ENCODE measurements at places on chromosomes 13 and 19.

GRCh38 chr19:33032218-33032781 lies 32.4 kb downstream of the RHPN2 start:
- DNase-seq, result no peak

DNA sequence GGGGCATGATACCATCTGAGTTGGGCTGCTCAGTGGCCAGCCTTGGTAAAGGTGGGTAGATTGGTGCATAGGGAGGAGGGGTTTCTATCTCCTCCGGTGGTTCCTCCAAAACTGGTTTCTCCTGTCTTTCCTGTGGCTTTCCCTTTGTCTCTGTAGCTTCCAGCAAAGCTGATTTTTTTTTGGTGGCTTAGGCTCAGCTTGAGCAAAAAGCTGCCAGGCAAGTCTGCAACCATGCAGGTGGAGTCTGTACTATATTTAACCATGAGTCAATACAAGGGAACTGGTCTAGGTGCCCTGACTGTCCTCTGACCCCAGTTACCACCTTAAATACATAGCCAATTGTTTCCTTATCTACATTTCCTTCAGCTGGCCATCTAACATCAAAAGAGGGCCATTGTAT lies 64.0 kb upstream of the ZNF681 start:
- no peak for DNase-seq

GRCh38 chr13:98416408-98416807 lies 160.5 kb downstream of the STK24 start:
- DNase-seq, result no peak

GRCh38 chr13:100560498-100561157 lies 28.0 kb downstream of the GGACT start:
- DNase-seq, result no peak

- DNase-seq, result peak; percentile 18
Observed at GRCh38 chr19:30649934-30650614, 277.9 kb downstream of the ZNF536 start.

DNA sequence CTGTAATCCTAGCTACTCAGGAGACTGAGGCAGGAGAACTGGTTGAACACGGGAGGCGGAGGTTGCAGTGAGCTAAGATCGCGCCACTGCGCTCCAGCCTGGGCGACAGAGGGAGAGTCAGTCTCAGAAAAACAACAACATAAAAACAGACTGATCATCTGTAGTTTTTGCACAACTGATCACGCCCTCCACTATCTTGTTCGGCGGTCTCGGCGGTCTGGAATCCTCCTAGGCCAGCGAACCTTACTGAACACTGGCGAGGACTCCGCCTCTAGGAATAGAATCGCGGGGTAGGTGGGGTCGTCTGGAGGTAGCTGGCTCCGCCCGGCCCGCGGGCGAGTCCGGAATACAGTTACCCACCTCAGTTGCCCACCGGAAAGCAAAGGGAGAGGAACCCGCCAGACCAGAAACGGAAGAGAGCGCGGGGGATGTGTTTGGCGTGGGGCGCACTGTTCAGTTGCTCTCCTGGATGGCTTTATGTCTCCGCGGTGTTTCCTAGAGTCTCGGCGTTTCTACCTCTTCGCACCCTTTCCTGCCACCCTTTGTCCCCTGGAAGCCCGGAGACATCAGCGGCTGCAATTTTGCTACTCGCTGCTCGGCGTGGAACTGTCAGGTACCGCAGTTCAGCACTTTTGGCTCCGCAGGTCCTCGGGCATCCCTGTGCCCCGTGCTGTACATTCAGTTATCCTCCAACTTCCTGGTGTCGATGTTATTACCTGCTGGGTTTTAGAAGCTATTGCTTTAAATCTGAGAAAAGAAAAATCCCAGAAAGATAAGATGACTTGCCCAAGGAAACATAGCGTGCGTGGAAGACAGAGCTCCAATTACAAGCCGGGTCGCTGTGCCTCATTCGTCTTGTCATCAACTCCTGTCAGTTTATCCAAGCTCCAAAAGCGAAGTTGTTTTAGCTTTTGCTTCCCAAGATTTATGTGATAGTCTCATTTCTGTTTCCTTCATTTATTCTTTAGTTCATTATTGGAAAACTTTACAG lies 24.9 kb upstream of the HNRNPA1L2 start:
- peak; percentile 86 for DNase-seq

- no peak for DNase-seq
Observed at GRCh38 chr13:62678039-62678438, 1262.4 kb upstream of the PCDH20 start.

GRCh38 chr13:114121031-114121430 lies 11.4 kb downstream of the RASA3 start:
- no peak for DNase-seq

- DNase-seq, result no peak
Observed at GRCh38 chr13:93286047-93286446, 59.4 kb downstream of the GPC6 start.

DNA sequence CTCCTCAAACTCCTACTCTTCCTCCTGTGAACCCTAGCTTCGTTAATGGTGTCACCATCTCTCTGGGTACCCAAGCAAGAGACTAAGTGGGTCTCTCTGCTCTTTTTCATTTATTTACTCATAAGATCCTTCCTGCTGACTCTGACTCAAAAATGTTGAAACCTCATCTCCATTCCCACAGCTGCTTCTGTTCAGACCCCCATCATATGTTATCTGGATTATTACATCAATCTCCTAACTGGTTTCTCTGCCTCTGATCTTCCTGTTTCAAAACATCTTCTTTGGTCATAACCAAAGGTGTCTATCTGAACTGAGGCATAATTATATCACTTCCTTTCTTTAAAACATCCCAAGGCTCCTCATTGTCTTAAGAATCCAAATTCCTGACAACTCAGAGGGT lies 2.0 kb upstream of the MEDAG start:
- no peak for DNase-seq

- no peak for DNase-seq
Observed at GRCh38 chr13:24045597-24045996, 114.9 kb upstream of the SPATA13 start.

DNA sequence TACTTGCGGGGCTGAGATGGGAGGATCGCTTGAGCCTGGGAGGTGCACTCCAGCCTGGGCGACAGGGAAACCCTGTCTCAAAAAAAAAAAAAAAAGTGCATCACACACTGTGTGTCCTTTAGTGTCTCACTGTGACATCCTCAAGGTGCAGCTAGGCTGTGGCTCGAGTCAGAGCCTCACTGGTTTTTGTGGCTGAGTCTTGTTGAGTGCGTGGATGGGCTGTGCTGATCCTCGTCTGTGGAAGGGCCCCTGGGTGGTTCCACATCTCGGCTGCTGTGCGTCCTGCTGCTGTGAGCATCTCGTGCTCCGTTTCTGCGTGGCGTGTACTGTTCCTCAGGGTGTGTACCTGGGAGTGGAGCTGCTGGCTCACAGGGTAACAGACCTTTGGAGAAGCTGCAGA lies 11.2 kb downstream of the STK11 start:
- DNase-seq, result no peak

DNA sequence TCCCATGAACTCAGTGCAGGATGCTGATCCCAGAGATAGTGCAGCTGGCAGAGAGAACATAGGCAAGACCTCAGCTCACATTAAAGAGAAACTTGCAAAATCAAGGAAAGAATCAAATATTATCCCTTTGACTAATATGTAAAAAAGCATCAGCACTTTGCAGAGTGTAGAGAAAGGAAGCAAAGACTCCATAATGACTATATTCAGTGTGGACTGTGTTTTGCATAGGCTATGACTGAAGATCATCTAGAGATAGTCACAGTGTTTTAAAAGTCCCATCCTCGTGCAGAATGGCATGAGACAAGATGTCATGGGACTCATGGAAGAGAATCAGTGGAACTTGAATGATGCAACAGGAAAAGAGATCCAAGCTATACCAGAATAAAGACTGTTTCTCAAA lies 84.0 kb downstream of the RAP2A start:
- DNase-seq, result no peak

DNA sequence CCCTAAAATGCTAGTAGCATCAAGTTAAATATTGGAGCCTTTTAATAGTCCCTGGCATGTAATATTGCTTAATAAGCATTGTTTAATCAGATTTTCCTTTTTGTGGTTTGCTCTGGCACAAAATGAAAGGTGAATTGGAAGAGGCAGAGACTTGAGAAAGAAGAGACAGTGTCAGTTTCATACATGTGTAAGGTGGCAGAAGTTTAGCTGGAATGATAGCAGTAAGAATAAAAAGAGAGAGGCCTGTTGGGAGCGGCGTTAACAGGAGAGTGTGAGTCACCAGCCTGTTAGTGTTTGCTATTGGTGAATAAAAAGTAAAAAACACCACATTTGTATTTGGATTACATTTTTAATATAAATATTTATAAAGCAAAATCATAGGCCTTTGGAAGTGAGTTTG lies 145.3 kb downstream of the PDS5B start:
- DNase-seq, result no peak

DNA sequence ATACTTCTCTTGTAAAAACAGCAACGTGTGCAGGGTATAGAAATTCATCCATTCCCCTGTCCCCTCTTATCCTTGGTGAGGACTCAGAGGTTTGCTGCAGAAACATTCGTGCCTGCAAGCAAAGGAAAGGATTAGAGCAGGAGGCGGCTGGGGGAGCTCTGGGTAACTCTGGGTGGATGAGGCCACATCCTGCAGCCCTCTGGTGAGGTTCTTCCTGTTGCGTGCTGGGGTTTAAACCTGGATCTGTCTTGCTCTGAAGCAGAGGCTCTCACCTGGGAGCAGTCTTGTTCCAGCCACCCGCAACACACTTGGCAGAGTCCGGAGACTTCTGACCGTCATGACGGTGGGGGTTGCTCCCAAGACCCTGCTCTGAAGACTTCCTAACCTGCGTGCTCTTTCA lies 69.2 kb downstream of the ATP11A start:
- no peak for DNase-seq

DNA sequence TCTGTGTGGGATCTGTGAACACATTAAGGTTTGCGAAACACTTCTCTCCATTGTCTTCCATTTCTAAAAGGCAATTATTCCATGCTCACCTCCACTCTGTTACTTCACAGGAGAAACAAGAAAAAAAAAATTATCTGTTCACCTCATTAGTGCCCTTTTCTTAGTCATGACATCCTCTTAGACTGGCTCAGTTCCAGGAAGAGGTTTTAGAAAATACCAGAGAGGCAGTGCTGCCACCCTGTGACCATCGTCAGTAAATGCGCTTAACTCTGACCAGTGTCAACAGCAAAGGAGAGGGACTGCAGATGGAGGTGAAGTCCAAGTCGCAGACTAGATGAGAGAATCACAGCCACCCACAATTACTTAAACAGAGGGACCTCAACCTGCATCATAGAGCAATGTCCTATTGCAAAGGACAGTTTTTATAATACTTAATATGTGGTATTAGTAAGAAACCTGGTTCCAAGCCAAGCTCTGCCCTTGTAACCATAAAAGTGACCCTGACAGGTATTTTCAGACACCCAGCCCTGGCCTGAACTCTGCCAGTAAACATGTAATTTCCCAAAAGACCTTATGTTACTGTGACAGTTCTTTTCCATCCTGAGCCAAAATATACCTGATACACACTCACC lies 19.4 kb downstream of the CEACAM21 start:
- peak; percentile 84 for DNase-seq

- DNase-seq, result no peak
Observed at GRCh38 chr19:29567366-29567915, 38.6 kb upstream of the POP4 start.

- no peak for DNase-seq
Observed at GRCh38 chr13:20623000-20623399, 56.0 kb downstream of the IFT88 start.

DNA sequence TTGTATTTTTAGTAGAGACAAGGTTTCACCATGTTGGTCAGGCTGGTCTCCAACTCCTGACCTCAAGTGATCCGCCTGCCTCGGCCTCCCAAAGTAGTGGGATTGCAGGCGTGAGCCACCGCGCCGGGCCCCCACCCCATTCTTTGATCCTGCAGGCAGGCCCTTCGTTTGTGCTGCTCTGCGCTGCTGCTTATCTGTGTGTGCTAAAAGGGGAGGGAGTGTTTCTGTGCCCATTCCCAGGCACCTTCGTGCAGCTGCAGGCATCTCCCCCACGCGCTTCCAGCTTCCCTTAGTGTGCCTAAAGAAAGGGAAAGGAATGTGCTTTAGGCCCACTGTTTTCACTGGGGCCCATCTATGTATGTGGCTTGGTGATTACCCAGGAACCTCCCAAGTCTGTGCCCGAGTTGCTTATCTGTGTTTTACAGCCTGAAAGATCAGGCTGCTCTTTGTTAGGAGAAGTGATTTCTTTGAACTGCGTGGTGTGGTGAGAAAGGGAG lies 27.2 kb downstream of the EPN1 start:
- DNase-seq, result no peak

DNA sequence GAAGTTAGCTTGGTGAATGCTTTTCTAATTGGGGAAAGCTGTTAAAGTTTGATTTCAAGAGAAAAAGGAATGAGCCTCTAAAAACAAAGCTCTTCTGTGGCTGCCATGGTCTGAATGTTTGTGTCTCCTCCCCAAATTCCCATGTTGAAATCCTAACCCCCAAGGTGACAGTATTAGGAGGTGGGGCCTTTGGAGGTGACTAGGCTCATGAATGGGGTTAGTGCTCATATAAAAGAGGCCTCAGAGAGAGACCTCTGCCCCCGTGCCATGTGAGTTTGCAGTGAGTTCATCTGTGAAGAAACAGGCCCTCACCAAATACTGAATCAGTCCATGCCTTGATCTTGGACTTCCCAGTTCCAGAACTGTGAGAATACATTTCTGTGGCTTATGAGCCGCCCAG lies 56.5 kb downstream of the ARHGEF7 start:
- DNase-seq, result no peak

- DNase-seq, result no peak
Observed at GRCh38 chr13:76672420-76672819, 213.8 kb downstream of the KCTD12 start.

GRCh38 chr19:54517483-54517882 lies 14.9 kb downstream of the LAIR2 start:
- DNase-seq, result peak; percentile 55

DNA sequence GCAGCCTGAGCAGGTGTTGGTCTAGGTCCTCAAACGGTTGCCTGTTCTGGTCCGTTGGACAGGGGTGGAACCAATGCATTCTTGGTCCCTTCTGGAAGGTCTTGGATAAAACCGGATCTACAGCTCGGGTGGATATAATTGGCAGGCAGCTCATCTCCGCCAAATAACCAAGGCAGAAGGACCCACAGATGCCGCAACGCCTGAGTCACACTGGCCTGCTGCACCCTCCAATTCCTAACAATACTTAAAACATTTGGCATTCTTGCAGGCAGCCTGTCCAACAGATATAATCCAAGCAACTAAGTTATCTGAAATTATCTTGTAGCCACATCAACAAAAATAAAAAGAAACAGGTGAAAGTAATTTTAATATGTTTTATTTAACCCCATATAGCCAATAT lies 59.0 kb upstream of the FGF14 start:
- DNase-seq, result no peak

DNA sequence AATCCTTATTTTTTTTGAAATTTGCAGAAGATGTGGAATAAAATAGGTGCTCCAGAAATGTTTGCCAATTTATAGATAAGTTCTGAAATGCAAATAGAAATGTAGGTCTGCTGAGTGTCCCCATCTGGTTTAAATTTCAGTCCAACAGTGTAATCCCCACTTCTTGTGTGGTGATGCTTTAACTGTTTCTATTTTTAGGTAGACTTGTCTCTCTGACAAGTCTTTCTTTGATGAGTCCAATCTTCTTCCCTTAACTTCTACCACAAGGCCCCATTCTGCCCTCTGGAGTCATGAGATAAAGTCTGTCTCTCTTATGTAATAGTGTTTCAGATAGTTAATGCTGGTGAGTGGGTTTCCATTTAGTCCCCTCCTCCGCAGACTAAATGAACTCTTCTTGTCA lies 390.4 kb downstream of the RFC3 start:
- no peak for DNase-seq
